ENCODE measurements at places on chromosomes 7 and 10. TPM values are rescaled to one million over a fixed set of nuclear protein-coding genes. Genes with fewer than 3 reads are reported as not detected.

The MTPN gene
- 93.8 TPM for total RNA-seq

The MYL10 gene
- total RNA-seq = not detected

The SLC26A3 gene
- 0.31 TPM for total RNA-seq

The COBL gene
- total RNA-seq = 1.3 TPM

The MAGI2 gene
- total RNA-seq = 25.3 TPM

The GATA3 gene
- 310 TPM for total RNA-seq

The OPN4 gene
- total RNA-seq = not detected

The ITIH5 gene
- 25.5 TPM for total RNA-seq

The KLF14 gene
- total RNA-seq = 0.36 TPM

The ZMYND11 gene
- 106 TPM for total RNA-seq

The VPS37D gene
- total RNA-seq = 0.86 TPM

The RAPGEF5 gene
- 56.9 TPM for total RNA-seq

The ZNF503 gene
- total RNA-seq = 25.2 TPM

The TAS2R41 gene
- total RNA-seq = not detected

The IL15RA gene
- 13.5 TPM for total RNA-seq

The ELFN1 gene
- total RNA-seq = 1.7 TPM

DNA sequence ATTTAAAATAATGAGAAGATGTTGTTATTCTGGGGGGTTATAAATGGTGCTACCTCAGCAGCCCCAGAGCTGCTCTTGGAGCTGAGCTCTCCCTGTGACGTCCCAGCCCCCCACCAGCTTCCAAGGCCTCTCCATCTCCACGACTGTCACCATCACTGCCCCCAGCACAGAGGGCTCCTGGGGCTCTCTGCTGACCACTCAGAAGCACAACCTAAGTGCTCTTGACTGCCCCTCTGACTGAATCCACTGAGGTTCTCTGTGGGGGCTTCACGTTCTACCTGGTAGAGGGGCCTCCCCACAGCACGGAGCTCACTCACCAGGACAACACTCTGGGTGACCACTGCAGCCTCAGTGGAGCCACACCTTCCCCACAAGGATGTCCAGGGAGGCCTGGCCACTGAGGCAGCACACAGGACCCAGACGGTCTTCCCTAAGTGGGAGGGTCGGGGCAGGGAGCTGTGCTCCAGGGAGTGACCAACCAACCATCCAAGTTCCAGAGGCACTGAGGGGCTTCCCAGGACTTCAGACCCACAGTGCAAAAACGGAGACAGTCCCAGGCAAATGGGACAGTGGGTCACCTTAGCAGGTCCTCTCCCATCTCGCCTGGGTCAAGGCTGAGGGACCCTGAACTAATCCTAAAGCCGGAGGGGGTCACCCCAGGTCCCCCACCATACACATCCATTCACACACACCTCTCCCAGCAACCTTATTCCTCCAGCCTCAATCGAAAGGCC lies 121.0 kb upstream of the PPP2R2D start:
- no peak for DNase-seq

DNA sequence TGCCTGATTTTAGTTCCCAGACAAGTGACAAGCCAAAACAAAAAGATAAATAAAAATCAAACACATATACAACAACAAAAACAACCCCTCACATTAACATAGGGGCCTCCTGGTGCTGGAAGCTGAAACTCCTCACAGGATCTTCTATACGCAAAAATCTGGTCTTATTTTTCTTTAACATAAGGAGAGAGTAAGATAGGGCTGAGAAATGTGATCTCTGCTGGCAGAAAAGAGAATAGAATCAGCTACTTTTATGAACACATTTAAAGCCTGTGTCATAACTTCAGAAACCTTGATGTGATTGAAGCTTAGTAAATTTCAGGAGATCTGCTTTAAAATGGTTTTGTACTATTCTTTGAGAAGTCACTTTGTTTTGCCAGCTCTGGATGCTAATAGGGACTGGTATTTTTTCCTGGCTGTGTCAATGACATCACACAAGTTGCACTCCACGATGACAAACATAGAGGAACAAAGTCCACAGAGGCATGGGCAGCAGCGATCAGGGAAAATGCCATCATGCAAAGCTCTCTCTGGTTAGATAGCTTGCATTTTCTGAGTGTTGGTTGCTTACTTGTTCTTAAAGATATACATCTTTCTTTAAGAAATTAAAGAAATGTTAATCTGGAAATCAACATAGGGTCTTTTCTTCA lies 176.6 kb upstream of the SP4 start:
- no peak for DNase-seq

DNA sequence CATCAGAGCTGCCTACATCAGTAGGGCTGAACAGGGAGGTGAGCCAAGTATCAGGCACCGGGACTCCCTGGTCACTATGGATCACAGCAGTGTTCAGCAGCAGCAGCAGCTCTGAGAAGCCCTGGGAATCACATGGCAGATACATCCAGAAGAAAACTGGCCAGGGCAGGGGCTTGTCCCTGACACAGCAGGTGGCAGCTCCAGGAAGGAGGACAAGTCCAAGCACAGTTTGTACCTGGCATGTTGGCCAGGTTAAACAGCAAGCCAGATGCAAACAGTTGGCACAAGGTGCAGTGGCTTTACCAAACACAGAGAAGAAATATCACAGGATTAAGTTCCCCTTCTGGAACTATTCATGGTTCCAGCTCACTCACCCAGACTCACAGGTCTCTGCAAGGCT lies 139.4 kb downstream of the KCNMA1 start:
- DNase-seq = no peak

GRCh38 chr10:1685699-1686490 lies 51.4 kb downstream of the ADARB2 start:
- no peak for DNase-seq

GRCh38 chr10:89062861-89063260 lies 72.3 kb downstream of the FAS start:
- no peak for DNase-seq

DNA sequence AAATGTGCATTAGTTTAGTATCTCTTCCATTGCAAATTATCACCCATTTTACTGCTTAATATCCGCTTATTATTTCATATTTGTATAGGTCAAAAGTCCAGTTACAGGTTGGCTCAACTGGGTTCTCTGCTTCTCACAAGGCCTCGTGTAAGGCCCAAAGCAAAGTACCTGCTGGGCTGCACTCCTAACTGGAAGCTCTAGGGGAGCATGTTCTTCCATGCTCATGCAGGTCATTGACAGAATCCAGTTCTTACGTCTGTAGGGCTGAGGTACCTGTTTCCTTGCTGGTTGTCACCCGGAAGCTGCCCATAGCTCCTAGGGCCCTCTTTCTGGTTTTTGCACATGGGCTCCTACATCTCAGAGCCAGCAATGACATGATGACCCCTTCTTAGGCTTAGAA lies 79.6 kb downstream of the RAPGEF5 start:
- no peak for DNase-seq

DNA sequence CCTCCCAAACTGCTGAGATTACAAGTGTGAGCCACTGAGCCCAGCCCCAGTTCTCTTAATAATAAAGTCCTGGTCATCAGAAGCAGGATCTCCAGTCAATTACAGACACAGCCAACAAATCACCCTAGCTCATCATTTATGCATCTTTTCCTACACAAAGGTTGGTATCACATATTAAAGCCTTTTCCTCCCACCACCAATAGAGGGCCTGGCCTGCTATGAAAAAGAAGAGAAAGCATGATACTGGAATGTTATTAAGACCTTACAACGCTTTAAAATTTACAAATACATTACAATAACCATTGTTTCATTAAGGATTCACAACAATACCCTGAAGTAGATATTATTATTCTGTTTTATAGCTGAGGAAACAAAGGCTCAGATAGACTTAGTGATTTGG lies 25.9 kb downstream of the VAX1 start:
- DNase-seq = no peak

- no peak for DNase-seq
Observed at GRCh38 chr7:131540491-131541162, 15.8 kb downstream of the PODXL start.

DNA sequence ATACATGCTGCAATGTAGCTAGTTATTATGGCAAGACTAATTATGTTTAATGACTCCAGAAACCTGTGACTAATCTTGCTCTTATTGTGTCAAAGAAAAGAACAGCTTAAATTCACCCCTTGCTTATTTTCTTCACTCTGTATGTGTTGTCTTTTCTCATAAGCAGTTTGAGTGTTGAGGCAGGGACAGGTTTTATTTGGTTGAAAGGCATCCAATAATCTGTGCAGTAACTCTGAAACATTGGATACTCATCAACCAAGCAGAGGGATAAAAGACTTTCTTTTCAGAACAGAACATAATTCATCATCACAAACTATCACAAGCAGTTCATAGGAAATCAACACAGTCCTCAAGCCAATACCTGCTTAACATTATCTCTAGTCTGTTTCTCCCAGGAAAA lies 797.6 kb upstream of the MBL2 start:
- no peak for DNase-seq

GRCh38 chr10:26682931-26683330 lies 14.6 kb upstream of the PDSS1 start:
- no peak for DNase-seq

DNA sequence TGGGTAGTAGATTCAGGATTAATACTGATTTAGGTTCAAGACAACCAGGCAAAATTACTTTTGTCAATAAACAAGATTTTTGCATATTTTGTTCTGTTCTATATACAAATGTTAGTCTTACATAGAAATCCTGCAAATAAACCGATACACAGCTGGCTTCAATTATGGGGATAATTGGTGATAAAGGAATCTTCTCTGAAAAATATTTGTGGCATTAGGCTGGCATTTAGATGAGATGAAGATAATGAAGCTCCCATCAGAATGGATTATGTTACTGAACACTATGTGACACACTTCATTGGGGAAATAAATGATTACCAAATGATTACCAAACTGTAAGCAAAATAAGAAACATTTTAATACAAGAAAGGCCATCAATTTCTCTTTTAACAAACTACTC lies 65.8 kb downstream of the NT5C2 start:
- no peak for DNase-seq

GRCh38 chr10:20059084-20059835 lies 243.0 kb downstream of the PLXDC2 start:
- no peak for DNase-seq

DNA sequence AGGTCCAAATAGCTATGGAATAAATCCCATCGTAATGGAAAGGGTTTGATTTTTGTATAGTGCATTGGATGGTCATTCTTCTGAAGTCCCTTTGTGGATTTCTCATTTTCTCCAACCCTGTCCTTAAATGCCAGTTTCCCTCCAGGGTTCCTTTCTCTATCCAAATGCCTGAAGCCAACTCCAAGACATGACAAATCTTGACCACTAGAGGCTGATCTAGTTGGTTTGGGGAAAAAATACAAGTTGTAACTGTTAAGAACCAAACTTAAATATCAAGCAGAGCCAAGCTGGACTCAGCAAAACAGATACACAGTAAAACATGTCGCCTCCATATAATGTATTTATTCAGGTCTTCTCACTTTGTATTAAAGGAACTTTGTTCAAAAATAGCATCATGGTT lies 28.7 kb downstream of the FRMD4A start:
- no peak for DNase-seq

GRCh38 chr7:139111811-139112301 lies 2.3 kb upstream of the ZC3HAV1 start:
- DNase-seq = no peak

GRCh38 chr7:38438970-38439369 lies 165.5 kb upstream of the TARP start:
- DNase-seq = no peak

GRCh38 chr7:47381134-47381495 lies 200.8 kb downstream of the TNS3 start:
- no peak for DNase-seq

DNA sequence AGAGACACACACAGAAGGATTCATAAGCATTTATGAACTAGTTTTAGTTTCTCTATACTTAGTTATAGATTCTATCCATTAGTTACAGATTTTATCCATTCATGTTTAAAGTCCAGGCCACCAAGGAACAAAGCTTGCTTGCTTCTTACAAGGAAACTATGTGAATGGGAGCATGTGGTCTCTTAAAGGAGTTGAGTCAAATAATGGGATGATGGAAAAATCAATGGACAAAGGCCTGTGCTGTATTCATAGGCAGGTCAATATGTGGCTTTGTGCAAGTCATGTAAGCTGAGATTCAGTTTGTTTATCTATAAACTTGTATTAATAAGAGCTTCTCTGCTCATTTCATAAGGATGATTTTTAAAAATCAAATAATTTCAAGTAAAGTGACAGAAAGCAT lies 172.8 kb upstream of the CDK1 start:
- no peak for DNase-seq

- no peak for DNase-seq
Observed at GRCh38 chr7:16422103-16422435, 731 bp upstream of the CRPPA start.

GRCh38 chr10:24503461-24504320 lies 220.0 kb downstream of the ARHGAP21 start:
- DNase-seq = no peak

DNA sequence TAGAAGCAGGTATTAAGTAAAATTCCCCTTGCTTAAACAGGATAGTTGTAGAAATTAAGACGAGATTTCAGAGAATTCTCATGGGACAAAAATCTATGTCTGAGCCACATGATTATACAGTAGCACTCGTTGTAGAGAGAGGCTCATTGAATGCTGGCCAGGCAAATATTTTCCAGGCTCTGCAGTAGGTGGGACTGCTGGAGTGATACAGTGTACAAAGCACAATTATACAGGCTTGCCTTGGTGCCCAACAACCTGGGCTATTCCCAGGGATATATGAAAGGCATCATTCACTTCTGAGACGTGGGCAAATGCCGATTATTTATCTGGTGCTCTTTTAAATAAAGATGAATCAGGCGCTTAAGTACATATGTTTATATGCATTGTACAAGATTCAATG lies 380.6 kb downstream of the PHTF2 start:
- no peak for DNase-seq

GRCh38 chr7:34493752-34494151 lies 164.3 kb upstream of the NPSR1 start:
- DNase-seq = no peak
